Activated CD4-positive, alpha-beta T cell treated with anti-CD3 and anti-CD28 coated beads for 24 hours (primary cell): ENCODE measurements at places on chromosomes 7 and 10.

GRCh38 chr10:24435374-24435773, 226.4 kb downstream of the KIAA1217 start:
- no peak for DNase-seq

DNA sequence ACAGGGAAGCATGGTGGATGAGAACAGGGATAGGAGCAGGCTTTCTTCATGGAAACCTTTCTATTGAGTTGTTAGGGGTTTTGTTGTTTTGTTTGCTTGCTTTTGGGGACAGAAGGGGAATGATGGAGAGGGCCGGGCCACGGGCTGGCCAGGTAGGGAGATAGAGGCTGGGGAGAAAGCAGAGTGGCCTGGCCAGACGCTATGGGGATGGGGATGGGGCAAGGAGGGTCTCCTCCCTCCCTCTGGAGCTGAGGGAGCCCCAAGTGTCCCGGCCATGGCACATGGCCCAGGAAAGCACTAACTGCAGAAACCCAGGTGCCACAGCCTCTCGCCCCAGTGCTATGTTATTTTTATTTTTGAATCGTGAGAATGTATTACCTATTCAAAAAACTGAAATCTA, 10.0 kb downstream of the AOC1 start:
- no peak for DNase-seq

- DNase-seq: no peak
These were observed 63.5 kb upstream of the ZMIZ1 start for GRCh38 chr10:79005126-79005810.

- no peak for DNase-seq
These were observed 56.7 kb downstream of the GRK5 start for GRCh38 chr10:119263951-119264617.

GRCh38 chr10:58647376-58648112, 134.9 kb downstream of the BICC1 start:
- no peak for DNase-seq

DNA sequence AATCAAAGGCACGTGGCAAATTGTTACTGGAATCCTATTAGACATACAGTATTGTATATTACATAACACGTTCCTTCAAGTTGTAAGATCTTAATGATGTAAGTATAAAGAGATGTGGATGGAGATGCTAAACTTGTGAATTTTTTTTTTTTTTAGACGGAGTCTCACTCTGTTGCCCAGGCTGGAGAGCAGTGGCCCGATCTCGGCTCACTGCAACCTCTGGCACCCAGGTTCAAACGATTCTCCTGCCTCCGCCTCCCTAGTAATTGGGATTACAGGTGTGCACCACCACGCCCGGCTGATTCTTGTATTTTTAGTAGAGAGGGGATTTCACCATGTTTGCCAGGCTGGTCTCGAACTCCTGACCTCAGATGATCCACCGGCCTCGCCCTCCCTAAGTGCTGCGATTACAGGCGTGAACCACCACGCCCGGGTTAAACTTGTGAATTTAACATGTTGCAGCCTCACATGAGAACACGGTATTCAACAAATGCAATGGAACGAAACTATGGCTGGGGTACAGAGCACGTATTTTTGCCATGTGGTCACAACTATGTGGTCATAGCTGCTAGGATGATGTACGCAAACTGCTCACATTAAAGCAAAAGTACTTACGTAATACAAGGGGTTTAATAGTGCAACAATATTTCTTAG, 818 bp upstream of the SUPV3L1 start:
- DNase-seq: no peak

DNA sequence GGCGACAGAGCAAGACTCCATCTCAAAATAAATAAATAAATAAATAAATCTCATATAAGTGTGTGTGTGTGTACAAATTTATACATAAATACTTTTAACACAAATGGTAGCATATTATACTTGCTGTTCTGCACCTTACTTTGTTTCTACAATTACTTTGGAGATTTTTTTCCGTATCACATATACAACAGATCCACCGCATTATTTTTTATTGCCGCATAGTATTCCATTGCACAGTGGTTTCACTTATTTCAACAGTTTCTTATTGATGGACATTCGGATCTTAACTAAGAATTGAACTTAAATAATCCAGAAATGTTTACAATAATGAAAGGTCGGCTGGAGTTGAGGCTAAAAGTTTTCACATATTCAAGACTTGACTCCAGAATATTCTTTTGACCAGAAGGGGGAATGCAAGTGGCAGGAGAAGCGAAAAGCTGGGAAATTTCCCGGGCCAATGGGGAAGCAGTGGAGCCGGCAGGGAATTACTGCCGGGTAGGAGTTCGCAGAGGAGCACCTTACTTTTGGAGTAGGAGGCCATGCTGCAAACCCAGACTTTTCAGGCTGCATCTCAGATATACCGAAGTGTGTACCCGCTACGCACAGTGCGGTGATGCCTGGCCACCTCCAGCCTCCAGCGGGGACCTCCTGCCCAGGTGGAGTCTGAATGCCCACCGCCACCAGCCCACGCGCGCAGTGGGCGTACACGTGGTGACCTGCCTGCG, 415 bp upstream of the CNNM1 start:
- DNase-seq: no peak

GRCh38 chr7:14604606-14605005, 297.9 kb downstream of the DGKB start:
- DNase-seq: no peak

DNA sequence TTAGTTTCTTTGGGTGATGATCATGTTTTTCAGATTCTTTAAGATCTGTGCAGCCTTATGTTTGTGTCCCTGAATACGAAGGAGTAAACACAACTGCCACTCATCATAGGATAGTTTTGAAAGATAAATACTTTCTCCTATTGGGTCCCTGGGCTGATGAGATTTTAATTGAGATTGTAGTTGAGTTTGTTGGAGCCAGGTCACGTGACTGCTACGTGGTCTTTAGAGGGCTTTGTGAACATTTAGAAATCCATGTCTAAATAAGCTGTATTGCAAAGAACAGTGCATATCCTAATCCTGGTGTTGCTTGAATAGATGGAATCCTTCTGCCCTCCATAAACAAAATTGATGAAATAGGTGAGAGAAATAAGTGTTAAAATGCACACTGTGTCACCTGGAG, 17.4 kb upstream of the ZNF716 start:
- DNase-seq: no peak

DNA sequence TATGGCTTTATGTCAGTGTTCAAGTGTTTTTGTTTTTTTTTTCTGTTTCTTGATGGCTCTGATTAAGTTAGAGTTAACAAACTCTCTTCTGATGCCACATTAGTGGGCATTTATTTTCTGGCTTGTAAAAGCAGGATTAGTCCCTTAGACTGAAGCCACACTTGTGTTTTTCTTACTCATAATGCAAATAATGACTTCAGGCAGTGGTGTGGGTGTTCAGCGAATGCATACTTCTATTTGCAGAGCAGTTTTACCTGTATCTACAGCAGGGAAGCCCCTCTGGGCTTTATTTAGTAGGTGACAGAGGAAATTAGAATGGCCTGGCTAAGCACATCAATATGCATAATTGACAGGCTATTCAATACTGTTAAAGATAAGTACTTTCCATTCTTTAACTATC, 79.9 kb downstream of the CNNM2 start:
- no peak for DNase-seq

DNA sequence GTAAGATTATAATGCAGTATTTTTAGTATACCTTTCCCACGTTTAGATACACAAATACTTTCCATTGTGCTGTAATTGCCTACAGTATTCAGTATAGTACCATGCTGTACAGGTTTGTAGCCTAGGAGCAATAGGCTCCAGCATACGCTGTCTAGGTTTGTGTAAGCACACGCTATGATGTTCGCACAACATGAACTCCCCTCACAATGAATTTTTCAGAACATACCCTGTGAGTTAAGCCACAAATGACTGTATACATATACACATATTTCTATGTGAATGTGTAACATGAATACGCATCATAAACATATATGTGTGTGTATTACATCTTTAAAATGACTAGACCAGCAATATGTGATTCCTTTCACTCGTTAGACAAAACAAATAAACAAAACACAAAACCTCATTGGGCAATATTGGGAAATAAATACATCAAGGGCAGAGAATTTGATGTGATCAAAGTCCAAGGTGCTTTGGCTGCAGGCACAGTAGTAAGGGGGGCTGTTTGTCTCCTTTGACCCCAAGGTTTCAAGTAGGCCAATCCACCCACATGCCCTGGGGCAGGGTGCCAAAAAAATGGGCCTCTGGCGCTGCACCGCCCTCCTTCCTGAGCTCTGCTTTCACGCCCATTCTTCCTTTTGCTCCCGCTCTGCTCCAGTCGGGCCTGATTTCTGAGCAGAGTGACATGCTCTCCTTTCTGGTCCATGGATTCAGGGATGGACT, 33.9 kb downstream of the CHN2 start:
- no peak for DNase-seq

DNA sequence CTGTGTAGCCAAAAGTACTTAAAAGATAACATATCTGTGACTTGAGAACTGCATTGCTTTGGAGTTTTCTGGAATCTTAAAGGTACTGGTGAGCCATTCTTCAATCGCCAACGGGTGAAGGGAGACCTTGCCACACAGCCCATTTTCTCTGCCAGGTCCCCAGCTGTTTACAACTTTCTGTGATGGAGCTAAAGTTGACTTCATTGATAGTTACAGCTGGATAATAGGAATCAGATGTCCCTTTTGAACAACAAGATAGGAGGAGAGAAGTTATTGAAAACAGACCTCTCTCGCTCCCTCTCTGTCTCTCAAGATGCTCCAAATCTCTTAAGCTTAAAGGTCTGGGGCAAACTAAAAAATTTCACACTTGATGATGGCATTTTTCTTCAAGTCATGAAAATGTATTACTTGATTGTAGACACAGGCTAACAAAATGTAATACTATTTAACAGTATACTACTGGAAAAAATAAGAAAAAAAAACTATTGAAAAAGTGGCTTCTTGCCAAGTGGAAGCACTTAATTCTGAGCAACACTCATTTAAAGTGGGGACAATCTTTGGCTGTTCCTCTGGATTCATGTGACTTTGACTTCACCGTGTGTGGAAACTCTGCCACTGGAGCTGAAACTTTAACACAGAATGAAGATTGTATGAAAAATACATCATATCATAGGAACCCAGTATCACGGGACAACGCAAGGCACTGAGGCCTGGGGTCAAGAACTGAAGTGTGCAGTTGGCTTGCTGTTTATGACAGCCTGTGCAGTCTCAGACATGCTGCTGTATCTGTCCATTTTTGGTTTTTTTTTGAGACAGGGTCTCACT, 78.4 kb upstream of the AFAP1L2 start:
- DNase-seq: no peak

DNA sequence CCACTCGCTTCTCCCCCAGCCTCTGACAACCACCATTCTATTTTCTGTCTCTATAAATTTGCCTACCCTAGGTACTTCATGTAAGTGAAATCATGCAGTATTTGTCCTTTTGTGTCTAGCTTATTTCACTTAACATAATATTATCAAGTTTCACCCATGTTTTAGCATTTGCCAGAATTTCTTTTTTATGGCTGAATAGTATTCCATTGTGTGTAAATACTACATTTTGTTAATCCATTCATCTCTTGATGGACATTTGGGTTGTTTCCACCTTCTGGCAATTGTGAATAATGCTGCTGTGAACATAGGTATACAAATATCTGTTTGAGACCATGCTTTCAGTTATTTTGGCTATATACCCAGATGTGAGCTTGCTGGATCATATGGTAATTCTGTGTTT, 57.4 kb upstream of the TRIM8 start:
- no peak for DNase-seq
